ENCODE measurements at places on chromosomes 16 and 17. TPM values are rescaled to one million over a fixed set of nuclear protein-coding genes. Genes with fewer than 3 reads are reported as not detected.

The NPIPB8 gene
- total RNA-seq = not detected

The SLC6A4 gene
- 15.2 TPM for total RNA-seq

The SMARCE1 gene
- total RNA-seq = 55.9 TPM

The SSTR5 gene
- 3.0 TPM for total RNA-seq
